H1 (cell line): ENCODE measurements at places on chromosomes 2 and 18. TPM values are rescaled to one million over a fixed set of nuclear protein-coding genes. Genes with fewer than 3 reads are reported as not detected.
A peak's percentile ranks its signal among the peaks of the same experiment; 100 is the strongest.

DNA sequence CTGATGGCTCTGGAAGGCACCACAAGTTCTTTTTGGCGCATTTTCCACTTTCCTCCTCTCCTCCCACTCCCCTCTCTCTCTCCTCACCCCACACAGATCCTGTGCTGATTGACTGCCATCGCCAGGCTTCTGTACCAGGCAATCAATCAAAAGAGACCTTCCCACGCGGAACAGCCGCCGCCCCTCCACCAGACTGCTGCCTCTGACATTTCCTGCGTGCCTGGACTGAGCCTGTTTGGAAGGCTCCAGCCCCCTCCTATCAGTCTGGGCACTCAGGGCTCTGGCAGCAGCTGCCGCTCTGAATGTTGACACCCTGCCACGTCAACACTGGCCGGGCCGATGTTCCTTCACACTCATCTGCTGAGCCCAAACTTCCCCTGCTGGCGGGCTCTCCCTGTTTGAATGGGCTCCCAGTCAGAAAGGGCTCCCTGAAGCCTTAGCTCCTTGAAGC, 467.7 kb downstream of the EPHA4 start:
- no peak for DNase-seq

DNA sequence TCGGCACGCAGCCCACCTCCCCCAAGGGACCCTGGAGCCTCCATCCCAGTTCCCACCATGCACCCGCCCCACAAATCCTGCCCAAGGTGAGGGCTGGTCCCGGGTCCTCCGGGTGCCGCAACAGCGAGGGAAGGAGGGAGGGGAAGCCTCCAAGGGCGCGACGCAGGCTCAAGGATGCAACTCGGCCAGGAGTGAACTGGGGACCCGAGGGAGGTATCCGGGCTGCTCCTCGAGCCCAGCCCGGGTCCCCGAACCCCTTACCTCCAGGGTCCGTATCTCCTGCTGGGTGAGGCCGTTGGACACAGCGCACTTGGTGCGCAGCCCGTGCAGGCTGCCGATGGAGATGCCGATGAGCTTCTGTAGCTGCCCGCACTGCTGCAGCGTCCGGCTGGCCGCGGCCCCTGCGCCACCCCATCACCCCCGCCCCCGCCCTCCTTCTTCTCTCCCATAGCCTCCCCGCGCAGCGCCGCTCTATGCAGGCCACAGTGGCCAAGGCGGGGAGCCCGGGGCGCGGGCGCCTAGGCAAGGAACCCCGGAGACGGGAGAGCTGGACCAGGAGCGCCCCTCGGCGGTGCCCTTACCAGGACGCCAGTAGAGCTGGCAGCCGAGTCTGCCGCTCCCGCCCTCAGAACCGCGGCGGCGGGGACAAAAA, 124.1 kb downstream of the ANKRD30BL start:
- peak; percentile 69 for DNase-seq

GRCh38 chr2:43080571-43081021, 145.8 kb downstream of the ZFP36L2 start:
- DNase-seq, result no peak

Gene VAMP8
- 34.4 and 38.1 TPM in 2 replicates for total RNA-seq

Gene SULT1C3
- not detected in 2 replicates for total RNA-seq

Gene PER2
- total RNA-seq, result 5.5 TPM in 2 replicates

Gene ANO7
- total RNA-seq, result 6.5 and 6.9 TPM in 2 replicates
